Left ventricle myocardium inferior (tissue), 1 donor: ENCODE measurements at places on chromosomes 2 and 18. TPM values are rescaled to one million over a fixed set of nuclear protein-coding genes. Genes with fewer than 3 reads are reported as not detected.

GRCh38 chr2:103144837-103145236, 383.0 kb downstream of the TMEM182 start:
- no peak for DNase-seq

GRCh38 chr18:933082-933481, 28.4 kb downstream of the ADCYAP1 start:
- no peak for DNase-seq

Gene VWA3B
- total RNA-seq: 0.52 TPM

Gene NEDD4L
- total RNA-seq: 45.8 TPM

DNA sequence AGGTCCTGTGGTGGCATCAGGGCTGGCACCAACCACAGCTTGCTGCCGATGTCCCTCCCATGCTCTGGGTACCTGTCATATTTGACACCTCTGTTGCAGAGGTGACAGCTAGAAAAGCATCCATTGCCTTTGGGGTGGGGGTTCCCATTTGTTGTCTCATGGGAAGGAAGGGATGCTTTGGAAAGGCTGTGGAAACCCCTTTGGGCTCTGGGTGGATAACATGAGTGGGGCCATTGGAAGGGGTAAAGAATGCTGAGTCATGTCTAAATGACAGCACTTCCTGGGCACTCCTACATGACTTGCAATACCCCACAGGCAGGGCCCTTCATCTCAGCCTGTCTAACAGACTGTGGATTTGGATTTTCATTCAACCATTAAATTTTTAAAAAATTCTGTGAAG, 27.8 kb downstream of the CTIF start:
- no peak for DNase-seq

GRCh38 chr2:11669454-11670291, at the start of gene NTSR2:
Gene NTSR2 (minus strand): TSS chr2:11670195. CDS start chr2:11670129, 66 bp downstream.
- DNase-seq: peak; percentile 59

Gene DYSF
- total RNA-seq: 48.2 TPM

- no peak for DNase-seq
These were observed 693 bp upstream of the PDK1 start for GRCh38 chr2:172555272-172555521.

DNA sequence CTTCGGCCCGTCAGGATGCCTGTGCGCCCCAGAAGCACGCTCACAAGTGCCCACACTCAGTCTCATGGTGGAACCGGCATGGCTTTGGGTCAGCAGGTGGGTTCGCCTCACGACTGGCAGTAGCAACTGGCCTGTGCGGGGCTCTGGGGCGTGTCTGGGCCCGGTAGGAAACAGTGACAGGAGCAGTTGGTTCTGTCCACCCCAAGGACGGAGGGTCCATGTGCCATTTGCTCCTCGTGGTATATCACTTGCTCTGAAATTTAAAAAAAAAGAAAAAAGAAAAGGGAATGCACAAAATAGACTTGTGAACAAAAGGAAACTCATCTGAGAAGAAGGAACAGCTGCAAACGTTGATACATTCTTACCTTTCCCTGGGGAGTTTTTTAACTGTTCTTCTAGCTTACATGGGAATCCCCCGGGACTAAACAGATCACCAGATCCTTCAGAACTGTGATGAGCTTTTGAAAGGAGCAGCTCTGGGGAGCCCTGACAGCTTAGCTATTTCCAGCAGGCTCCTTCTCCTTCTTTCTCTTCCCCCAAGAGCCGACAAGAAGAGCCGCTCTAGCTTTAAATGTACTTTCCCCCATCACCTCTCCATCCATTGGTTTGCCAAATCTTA, 42.8 kb downstream of the TRAPPC12 start:
- no peak for DNase-seq

DNA sequence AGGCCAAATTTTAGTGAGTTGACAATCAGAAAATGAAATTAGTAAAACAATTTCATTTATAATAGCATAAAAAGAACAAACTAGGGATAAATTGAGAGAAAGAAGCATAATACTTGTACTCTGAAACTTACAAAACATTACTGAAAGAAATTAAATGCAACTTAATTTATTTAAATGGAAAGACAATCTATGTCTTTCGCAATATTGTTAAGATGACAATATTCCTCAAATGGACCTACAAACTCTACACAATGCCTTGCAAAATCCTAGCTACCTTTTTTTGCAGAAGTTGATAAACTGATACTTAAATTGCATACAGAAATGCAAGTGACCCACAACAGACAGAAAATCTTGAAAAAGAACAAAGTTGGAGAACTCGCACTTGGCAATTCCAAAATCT, 9.1 kb downstream of the EPG5 start:
- DNase-seq: no peak

Gene SOCS6
- 20.2 TPM for total RNA-seq

Gene TYMS
- total RNA-seq: 3.1 TPM

GRCh38 chr2:223043164-223043941, 8.6 kb upstream of the KCNE4 start:
- DNase-seq: no peak

DNA sequence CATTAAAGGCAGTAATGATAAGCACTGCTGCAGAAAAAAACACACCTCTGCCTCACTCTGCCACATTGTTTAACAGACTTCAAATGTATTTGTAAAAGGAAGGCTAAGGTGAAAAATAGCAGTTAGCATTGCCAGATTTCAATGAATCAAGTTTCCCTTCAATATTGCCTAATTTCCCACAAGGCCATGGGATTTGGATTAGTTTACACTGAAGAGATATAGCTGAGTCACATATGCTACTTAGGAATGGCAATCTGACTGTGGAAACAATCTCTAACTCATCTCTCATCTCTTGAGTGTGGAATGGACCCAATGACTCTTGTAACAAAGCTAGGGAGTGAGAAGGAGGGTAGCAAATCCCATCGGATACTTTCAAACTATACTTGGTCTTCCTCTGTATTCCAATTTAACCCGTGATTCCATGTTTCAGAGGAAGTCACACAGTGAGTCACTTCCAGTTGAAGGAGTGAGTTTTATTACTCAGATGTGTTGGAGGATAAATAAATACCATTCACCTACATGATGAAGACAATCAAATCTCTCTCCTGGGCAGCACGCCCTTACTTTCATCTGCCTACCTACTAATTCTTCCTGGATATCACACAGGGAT, 5.1 kb downstream of the B4GALT6 start:
- no peak for DNase-seq

GRCh38 chr18:6719098-6719846, 10.2 kb upstream of the ARHGAP28 start:
- DNase-seq: no peak

Gene LYG2
- total RNA-seq: not detected

Gene FTCDNL1
- 2.7 TPM for total RNA-seq

Gene CD8B
- 0.22 TPM for total RNA-seq

GRCh38 chr18:58344861-58345463, 283.9 kb downstream of the ALPK2 start:
- no peak for DNase-seq

DNA sequence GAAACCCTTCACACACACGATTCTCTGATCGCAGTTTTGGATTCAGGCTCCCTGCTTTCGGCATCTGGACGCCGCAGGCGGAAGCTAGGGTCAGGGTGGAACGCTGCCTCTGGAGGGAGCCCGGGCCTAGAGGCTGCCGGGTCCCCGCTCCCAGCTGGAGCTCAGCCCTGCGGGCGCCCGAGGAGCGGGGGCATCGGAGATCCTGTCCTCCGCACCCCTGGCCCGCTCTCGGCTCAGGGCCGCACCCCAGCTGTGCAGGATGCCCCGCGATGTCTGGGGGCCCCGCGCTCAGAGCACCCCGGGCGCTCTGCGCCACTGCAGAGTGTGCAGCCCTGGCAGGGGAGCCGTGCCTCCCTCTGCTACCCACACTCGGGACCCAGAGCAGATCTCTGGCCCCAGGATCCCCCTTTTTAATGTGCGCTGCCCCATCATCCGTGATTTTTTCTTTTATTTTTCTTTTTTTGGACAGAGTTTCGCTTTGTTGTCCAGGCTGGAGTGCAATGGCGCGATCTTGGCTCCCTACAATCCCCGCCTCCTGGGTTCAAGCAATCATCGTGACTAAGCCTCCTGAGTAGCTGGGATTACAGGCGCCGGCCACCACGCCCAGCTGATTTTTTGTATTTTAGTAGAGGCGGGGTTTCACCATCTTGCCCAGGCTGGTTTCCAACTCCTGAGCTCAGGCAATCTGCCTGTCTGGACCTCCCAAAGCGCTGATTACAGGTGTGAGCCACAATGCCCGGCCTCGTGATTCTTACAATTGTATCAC, 54.8 kb upstream of the TUBA3E start:
- no peak for DNase-seq

- DNase-seq: no peak
These were observed 84.5 kb downstream of the ADD2 start for GRCh38 chr2:70683455-70683854.

- DNase-seq: no peak
These were observed 48.4 kb downstream of the DCDC2C start for GRCh38 chr2:3751806-3752205.

DNA sequence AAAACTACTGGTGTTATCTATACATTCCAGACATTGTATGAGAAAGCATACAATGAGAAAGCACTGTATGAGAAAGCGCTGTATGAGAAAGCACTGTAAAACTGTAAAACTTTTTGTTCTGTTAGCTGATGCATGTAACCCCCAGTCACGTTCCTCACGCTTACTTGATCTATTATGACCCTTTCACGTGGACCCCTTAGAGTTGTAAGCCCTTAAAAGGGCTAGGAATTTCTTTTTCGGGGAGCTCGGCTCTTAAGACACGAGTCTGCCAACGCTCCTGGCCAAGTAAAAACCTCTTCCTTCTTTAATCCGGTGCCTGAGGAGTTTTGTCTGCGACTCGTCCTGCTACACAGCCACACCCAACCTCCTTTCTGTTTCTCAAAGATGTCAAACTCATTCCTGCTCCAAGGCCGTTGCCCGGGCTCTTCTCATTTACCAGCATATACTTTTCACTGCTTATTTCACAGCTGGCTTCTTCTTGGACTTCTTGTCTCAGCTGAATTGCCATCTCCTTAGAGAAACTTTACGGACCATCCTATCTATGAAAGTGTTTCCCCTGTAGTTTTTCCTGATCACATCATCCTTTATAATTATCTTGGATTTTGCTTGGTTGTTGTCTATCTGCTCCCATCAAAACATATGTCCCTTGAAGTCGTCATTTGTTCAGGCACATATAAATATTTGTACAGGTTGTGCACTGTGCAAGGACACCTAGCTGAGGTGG, 29.8 kb upstream of the YES1 start:
- no peak for DNase-seq

Gene HOXD3
- not detected for total RNA-seq

Gene WNT10A
- total RNA-seq: not detected
